ENCODE measurements at places on chromosomes 3 and 15.

- DNase-seq: no peak
Measured at GRCh38 chr15:78304216-78305066, 5.0 kb upstream of the SKIC8 start.

GRCh38 chr3:85631070-85631469 is 672.3 kb downstream of the CADM2 start:
- no peak for DNase-seq

DNA sequence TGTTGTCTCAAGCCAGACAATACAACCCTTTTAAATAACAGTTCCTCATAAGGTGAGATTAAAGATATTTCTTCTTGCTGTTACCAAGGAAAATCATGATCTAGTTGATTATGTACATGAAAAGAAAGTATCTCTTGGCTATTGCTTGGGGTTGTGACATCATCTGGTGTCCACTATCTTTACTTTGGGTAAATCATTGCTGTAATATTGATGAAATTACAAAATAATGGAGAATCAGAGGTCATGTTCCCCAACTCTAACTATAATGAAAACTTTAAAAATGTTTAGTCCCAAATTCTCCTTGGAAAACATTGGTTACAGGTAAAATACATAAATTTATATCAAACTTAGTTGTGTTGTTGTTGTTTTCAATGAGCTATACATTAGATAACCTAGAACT is 142.2 kb downstream of the ARPP21 start:
- no peak for DNase-seq

DNA sequence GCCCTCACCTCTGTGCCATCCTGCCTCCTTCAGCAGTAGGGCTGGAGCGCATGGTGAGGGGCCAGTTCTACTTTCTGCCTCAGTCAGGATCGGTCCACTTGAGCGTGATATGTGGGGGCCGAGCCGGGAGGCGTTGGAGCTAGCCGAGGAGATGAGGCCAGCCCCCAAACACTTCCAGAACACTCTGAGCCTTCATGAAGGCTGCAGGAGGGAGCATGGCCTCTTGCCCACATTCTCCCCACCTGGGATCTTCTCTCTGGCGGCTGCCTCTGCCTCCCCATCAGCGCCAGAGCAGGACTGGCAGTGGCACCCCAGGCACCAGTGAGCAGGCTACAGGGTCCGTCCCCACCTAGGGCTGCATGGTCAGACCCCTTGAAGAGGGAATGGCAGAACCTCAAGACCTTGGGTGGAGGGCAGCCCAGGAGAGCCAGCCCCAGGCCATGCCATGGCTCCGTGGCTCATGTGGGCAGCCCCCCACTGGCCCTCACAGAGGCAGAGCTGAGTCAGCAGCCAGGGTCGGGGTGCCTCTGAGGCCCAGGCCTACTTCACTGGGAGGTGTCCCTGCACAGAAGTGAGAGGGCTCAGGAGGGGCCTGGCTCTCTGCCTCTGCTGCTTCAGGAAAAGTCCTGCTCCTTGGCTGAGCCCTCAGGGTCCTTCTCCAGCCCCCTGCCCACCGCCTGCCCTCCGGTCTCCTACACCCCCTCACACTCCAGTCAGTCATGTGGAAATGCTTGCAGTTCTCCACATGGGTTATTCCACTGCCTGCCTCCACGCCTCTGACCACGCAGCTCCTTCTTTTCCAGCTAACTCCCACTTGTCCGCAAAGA is 28.1 kb upstream of the CYP11A1 start:
- DNase-seq: no peak

- no peak for DNase-seq
Measured at GRCh38 chr3:67940210-67940952, 286.0 kb upstream of the SUCLG2 start.

- DNase-seq: no peak
Measured at GRCh38 chr3:149131589-149131988, 2.2 kb downstream of the HPS3 start.

DNA sequence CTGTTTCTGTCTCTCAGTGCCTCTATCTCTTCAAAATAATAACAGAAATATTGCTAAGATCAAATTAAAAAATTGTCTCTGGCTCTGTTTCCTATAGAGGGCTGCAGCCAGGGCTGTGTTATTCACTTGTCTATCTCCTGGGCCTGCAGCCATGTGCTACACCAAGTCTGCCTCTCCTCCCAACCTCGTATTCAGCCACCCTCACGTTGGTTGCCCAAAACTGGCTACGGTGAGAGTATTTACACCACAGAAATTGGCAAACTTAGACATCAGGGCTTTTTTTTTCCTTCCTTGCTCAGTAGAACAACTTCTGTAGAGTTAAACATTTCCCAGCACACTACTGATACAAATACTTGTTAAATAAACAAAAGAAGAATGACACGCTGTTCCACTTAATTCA is 320.9 kb upstream of the ICE2 start:
- no peak for DNase-seq

- no peak for DNase-seq
Measured at GRCh38 chr3:178850450-178851190, 221.0 kb downstream of the ZMAT3 start.

GRCh38 chr3:140927279-140928069 is 14.2 kb upstream of the SLC25A36 start:
- no peak for DNase-seq

GRCh38 chr15:51696566-51696965 is 15.3 kb downstream of the SCG3 start:
- DNase-seq: no peak

DNA sequence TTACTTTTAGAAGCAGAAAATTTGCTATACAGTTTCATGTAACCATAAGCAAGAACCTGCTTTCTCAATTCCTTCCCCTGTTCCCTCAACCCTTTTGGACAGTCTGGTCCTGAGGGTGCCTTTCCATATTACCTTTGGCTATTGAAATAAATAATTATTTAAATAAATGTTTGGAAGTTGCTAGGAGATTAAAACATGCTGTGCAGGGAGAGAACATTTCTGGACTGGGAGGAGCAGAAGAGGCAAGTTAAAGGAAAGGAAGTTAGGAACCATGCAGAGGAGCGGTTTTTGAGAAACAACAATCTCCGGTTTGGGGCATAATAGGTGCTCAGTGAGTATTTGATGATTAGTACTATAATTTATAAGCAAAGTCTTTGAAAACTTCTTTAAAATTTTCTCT is 41.8 kb downstream of the ZNF609 start:
- DNase-seq: no peak

- no peak for DNase-seq
Measured at GRCh38 chr15:52803467-52804306, 13.6 kb upstream of the ONECUT1 start.

- no peak for DNase-seq
Measured at GRCh38 chr3:196274585-196274984, 12.9 kb downstream of the PCYT1A start.

DNA sequence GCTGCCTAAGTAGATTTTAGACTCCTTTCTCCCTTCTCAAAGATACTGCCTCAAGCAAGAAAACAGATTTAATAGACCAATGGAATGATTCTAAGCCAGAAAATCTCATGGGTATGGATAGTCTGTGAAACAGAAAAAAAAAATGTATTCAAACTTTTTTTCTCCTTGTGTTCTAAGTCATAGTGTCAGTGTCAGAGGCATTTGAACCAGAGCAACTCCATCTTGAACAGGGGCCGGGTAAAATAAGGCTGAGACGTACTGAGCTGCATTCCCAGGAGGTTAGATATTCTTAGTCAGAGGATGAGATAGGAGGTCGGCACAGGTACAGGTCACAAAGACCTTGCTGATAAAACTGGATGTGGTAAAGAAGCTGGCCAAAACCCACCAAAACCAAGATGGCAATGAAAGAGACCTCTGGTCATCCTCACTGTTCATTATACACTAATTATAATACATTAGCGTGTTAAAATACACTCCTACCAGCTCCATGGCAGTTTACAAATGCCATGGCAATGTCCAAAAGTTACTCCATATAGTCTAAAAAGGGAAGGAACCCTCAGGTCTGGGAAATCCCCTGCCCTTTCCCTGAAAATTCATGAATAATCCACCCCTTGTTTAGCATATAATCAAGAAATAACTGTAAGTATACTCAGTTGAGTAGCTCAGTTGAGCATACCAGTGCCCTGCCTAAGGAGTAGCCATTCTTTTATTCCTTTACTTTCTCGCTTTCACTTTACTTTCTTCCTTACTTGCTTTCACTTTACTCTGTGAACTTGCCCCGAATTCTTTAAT is 72.8 kb upstream of the GOLGA8B start:
- no peak for DNase-seq

GRCh38 chr3:184568924-184569829 is 7.6 kb downstream of the EPHB3 start:
- DNase-seq: no peak

GRCh38 chr3:105976196-105976595 is 107.4 kb upstream of the CBLB start:
- DNase-seq: no peak

DNA sequence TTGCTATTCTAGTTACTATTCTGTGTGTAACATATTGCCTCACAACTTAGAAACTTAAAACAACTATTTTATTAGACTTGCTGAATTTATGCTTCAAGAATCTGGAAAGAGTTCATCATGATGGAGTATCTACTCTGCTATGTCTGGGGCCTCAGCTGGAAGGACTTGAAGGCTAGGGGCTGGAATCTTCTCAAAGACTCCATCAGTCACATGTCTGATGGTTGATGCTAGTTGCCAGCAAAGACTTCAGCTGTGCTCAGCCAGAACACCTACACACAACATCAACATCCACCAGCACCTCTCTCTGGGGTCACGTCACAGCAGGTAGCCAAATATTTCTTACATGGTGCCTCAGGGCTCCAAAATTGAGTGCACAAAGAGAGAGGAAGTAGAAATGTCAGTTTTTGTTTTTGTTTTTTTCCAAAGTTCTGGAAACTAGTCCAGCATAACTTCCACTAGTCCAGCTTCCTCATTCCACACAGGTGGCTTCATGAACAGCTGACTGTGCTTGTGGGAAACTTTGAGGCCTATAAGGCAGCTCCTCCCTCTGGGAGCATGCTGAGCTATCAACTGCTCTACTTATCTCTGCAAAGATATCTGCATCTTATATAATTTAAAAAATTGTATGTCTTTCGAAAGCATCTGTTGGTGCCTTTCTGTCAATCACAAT is 325.4 kb upstream of the AGTR1 start:
- DNase-seq: no peak

Data from vagina (tissue), 2 donors.